ENCODE measurements at places on chromosomes 5 and 9. TPM values are rescaled to one million over a fixed set of nuclear protein-coding genes. Genes with fewer than 3 reads are reported as not detected.

DNA sequence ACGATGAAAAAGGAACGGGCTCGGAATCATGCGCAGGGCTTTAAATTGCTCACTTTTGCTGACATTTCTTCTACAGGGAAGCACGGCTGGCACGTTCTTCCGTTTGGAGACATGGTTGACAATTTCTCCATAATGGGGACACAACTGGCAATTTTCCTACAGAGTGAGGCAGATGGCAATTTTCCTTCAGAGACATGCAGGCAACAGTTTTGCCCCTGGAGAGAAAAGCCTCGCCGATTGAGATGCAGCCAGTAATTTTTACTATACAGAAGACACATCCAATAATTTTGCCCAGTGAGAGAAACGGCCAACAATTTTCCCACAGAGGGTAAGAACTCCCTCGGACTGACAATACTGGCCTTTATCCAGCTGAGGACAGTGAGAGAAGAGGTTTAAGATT, 90.9 kb upstream of the GPR151 start:
- DNase-seq = no peak

GRCh38 chr9:14302405-14302804, 11.5 kb downstream of the NFIB start:
- DNase-seq = no peak

DNA sequence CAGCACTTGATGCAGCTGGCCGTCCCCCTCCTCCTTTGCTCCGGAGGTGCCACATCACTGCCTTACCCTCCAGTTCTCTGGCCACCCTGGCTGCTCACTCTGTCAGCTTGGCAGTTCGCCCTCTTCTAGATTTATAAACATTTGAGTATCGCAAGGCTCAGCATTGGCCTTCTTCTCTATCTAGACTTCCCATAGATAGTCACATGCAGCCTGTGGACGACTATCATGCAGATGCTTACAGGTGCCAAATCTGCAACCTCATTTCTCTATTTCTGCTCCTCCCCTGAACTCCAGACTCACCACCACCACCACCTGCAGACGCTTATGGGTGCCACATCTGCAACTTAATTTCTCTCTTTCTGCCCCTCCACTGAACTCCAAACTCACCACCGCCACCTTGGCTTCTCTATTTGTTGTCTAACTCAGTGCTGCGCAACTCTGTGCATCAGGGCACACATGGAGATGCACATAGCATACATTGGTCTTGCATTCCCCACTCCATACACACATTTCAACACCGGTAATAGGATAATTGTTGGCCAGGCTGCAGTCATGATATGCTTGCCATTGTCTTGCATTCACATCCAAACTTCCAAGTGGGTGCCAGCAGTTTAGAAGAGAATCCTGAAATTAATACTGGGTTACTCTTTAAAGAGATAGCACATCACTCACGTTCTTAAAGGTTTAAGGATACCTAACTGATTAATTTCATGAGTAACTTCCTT, 1.9 kb upstream of the DAP start:
- no peak for DNase-seq

DNA sequence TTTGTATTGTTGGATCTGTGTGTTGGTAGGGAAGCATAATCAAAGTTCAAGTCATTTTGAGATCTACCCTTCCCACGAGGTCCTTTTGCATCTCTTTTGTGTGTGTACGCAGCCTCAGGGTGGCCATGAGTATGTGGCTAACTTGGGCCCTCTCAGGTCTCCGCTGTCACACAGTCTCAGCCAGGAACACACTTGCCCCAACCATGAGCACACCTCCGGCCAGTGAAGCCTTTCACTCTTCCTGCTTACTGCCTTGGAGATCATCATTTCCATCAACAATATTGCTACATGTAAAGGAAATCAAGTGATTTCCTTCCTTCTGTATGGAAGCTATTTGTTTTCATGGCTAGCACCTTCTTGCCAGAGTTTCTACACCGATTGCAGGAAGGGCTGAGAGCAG, 13.9 kb downstream of the ZNF346 start:
- no peak for DNase-seq

DNA sequence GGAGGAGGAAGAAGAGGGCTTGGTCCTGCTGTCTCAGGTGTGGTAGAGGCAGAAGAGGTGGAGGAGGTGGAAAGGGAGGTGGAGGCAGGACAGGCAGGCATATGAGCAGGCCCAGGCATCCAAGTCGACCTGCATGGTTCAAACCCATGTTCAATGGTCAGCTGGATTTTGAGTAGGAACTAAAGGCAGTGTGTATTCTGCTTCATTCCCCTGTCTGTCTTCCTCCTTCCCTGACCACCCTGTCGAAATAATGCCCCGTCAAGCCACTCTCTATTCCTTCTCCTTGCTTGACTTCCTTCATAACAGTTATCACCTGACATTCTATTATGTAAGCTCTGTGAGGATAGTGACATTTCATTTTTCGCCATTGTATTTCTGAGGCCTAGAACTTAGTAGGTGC, 34.8 kb downstream of the ATP6V0E1 start:
- no peak for DNase-seq

- DNase-seq = no peak
Measured at GRCh38 chr5:98757978-98758377, 15.5 kb upstream of the RGMB start.

GRCh38 chr9:75947233-75947632, 56.8 kb downstream of the PCSK5 start:
- no peak for DNase-seq

DNA sequence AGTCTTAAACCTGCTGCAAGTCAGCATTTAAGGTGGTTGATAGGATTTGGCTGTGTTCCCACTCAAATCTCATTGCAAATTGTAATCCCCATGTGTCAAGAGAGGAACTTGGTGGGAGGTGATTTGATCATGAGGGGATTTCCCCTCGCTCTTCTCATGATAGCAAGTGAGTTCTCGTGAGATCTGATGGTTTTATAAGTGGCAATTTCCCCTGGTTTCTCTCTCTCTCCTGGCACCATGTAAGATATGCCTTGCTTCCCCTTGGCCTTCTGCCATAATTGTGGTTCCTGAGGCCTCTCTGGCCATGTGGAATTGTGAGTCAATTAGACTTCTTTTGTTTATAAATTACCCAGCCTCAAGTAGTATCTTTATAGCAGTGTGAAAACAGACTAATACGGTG, 84.3 kb upstream of the SMC2 start:
- DNase-seq = no peak

DNA sequence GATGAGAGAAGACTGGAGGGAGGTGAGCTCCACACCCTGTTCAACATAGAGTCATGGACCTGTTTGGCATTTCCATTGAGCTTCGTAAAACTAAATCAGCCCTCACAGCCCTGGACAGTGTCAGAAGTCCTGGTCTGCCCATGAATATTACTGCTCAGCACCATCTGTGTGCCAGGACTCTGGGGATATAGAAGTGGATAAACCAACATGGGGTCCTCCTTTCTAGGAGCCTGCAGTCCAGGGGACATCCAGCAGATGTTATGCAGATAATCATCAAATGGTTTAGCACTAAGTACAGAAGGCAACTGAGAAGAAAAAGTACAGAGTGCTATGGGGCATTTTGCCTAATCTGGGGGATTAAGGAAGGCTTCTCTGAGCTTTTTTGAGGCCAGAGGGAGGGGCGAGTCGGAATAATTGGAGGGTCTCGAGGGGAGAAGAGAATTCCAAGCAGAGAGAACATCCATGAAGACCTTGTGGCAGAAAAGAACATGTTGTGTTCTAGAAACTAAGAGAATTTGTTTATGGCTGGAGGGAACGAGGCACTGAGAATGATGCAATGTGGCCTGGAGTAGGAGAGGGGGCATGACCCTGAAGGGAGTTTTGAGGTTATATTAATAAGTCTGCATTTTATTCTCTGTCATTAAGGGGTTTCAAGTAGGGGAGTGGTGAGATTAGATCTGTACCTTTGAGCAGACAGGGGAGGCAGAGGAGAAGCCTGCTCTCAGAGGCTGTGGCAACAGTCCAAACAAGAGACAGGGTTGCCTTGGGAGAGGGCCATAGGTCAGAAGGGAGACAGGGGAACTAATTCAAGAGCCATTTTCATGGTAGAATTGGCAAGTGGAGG, 63.5 kb upstream of the SLC2A8 start:
- DNase-seq = no peak

GRCh38 chr9:119712325-119712724, 343.1 kb upstream of the BRINP1 start:
- no peak for DNase-seq

- DNase-seq = peak; percentile 37
Measured at GRCh38 chr9:12884736-12885395, 110.0 kb downstream of the LURAP1L start.

GRCh38 chr9:129174724-129175514, 3.1 kb downstream of the IER5L start:
- peak; percentile 81 for DNase-seq

DNA sequence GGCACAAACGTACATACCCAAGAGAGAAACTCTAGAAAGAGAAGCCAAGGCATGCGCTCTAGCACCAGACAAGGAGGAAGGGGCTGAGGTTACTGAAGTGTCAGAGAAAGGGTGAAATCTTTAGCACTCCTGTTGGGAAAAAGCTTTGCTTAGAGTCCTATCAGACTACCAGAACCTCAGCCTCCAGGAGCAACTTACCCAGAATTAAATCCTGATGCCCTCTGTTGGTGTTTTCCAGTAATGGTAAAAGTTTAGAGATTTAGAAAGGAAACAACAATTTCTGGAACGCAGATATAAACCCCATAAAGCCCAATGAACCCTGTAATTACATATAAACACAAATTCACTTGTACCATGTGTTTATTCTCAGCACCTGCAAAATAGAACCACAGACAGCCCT, 33.2 kb upstream of the ASTN2 start:
- DNase-seq = no peak

GRCh38 chr9:118959366-118959765, 409.9 kb downstream of the BRINP1 start:
- DNase-seq = no peak

Gene IFNA13
- polyA plus RNA-seq = not detected

Gene SHROOM1
- 4.5 TPM for polyA plus RNA-seq

GRCh38 chr9:137757139-137757538, 120.4 kb upstream of the CACNA1B start:
- no peak for DNase-seq

DNA sequence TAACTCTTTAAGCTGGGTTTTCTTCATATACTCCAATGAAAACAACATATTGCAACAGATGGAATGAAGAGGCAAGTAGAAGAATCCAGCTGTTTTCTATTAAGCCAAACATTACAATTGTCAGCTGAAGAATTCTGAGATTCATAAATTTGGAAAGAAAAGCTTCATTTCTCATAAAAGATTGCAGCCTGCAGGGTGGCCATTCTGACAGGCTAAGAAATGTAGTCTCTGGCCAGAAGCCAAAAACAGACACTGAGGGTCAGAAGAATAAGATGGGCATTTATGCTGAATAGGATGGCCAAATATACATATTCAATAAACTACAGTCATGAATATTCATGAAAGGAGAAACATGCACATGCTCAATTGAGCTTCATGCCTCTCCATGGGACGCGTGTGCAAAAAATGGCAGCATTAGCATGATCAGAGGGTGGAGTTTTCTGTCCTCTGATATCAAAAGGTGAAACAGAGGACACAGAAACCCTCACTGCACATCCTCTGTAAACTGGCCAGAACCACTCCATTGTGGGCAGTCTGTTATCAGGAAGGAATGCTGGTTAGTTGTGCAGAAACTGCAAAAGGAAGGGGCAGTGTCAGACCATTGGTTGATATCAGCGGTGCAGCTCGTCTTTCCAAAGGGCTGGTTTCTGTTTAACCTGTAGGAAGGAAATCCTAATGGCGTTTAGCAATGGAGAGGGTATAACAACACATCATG, 50.2 kb downstream of the FXN start:
- peak; percentile 67 for DNase-seq

GRCh38 chr5:43256261-43256966, 56.8 kb downstream of the HMGCS1 start:
- DNase-seq = no peak

- no peak for DNase-seq
Measured at GRCh38 chr9:105067895-105068580, 140.1 kb upstream of the ABCA1 start.

DNA sequence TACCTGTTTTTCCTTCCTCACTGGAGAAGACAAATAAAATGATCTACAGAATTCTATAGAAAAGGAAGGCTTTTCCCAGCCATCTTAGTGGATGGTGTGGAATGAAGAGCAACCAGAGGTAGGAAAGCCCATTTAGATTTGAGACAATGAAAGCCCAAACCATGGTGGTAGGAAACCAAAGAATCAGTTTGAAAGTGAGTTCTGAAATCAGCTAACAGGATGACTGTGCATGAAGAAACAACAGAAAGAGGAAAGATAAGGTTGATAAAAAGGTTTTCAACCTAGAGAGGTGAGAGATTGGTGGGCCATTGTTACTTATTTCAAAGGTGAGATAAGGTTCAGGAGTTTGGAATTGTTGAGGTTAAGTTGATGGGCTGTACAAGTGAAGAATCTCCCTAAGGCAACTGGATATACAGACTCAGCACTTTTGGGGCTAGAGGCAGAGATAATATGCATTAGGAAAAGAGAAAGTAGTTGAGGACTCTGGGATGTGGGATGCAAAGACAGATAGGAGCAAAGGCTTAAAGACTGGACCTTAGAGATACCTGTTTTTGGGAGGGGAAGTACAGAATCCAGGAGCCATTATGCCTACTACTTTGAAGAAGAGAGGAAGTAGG, 2.4 kb downstream of the CHMP5 start:
- no peak for DNase-seq

Gene NAIF1
- 6.3 TPM for polyA plus RNA-seq

DNA sequence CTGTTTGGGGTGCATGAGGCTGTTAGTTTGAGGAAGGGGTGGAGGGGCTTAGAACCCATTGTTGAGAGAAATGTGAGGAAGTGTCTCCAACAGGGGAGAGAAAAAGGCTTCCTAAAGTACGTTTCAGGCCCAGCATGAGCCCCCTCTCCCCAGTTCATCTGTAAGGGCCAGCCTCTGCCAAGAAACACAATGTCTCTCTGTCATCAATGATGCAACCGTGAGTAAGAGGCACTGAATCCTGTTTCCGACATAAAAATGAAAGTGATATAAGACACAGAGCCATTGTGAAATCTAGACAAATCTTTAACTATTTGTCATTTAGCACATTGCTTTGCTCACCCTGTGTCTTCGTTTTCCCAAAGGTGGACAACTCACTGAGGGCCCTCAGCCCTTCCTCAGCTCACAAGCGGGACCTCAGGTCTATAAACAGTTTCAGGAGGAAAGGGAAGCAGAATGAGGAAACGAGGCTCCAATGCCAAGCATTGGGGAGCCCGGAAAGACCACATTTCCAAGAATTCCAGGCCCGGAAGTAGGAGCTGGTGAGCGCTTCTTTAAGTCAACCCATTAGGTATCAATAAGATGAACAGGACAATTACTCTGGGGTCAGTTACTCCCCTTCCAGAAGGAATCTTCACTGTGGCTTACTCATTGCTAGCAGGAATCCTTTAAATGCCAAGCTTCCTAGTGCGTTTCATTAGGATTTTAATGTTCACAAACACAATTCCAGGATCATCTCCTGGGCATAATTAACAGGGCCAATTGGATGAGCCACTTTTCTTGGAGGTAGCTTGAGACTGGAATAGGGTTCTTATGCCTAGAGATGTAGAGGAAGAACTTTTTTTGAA, 59.0 kb upstream of the KLF4 start:
- DNase-seq = peak; percentile 90

- no peak for DNase-seq
Measured at GRCh38 chr5:83817591-83817990, 96.9 kb upstream of the HAPLN1 start.

Gene FBP2
- 54.4 TPM for polyA plus RNA-seq

GRCh38 chr5:142874540-142874939, 104.4 kb downstream of the ARHGAP26 start:
- DNase-seq = no peak

GRCh38 chr5:15142458-15142857, 270.9 kb upstream of the ANKH start:
- DNase-seq = no peak

- DNase-seq = no peak
Measured at GRCh38 chr5:178545176-178545575, 45.0 kb downstream of the COL23A1 start.

- DNase-seq = peak; percentile 25
Measured at GRCh38 chr9:123033864-123034601, 566 bp downstream of the GPR21 start.

Gene CBY3
- not detected for polyA plus RNA-seq
